Motor neuron (in vitro differentiated cells): ENCODE measurements at places on chromosomes 3 and 15. TPM values are rescaled to one million over a fixed set of nuclear protein-coding genes. Genes with fewer than 3 reads are reported as not detected.

Gene THAP10
- total RNA-seq, result 4.2 TPM in 2 replicates

Gene DZIP3
- total RNA-seq, result 14.1 and 17.8 TPM in 2 replicates

Gene MEGF11
- 6.7 and 9.4 TPM in 2 replicates for total RNA-seq

Gene ZNF80
- total RNA-seq, result 0.16 and 0.63 TPM in 2 replicates

Gene SPINK8
- total RNA-seq, result not detected in 2 replicates
